ENCODE measurements at places on chromosomes 3 and 15. TPM values are rescaled to one million over a fixed set of nuclear protein-coding genes. Genes with fewer than 3 reads are reported as not detected.

DNA sequence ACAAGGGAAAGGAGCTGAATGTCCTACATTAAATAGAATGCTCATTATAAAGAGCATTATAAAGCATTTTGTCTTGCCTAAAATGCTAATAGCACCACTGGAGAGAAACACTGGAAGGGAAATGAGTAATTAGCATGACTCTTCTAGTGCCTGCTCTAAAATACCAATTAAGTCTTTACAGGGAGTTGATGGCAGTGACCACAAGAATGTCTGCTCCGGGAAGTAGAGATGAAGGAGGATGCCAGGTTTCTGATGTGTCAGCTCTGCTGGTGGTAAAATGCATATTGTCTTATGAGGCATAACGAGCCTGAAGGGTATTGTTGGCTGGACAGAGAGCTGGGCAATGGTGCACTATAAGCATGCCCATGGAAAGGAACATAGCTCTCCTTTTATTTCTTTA, 49.5 kb downstream of the MYLK start:
- no peak for DNase-seq

DNA sequence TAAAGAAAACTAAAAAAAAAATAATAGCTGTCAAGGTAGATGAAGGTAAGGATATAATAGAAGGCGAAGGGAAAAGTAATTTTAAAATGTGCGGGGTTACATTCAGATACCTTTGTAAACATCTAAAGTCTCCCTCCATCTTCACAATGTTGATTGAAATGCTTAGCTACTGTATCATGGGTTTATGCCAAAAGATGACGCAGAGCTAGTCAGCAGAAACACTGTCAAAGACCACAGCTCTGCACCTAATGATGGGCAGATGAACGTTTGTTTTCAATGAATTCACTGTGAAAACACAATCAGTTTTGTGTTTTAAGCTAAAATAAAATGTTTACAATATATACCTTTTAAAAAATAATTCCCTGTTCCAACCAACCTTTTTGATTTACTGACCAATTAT, 61.2 kb downstream of the RFTN1 start:
- no peak for DNase-seq

- DNase-seq = no peak
These were observed 58.3 kb upstream of the SLC6A11 start for GRCh38 chr3:10757821-10758130.

GRCh38 chr3:193702967-193703366, 110.0 kb downstream of the OPA1 start:
- no peak for DNase-seq

DNA sequence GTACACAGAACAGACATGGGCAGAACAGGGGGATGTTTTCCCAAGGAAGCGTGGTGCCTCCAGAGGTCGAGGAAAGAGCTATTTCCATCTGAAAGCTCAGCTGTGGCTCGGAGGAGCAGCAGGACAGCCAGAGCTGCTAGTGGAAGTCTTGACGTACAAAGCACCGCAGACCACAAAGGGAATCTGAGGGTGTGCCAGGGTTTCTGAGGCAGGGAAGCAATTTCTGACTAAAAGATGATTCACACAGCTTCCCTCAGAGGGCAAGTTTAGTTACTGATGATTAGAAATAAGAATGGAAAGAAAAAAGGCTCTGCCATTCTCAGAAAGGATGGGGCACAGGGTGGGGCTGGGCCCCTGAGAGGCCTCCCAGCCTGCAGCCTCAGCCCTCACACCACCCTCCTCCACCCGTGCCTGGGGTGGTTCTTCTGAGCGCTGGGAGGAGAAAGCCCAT, 45.8 kb upstream of the SEC13 start:
- DNase-seq = no peak

DNA sequence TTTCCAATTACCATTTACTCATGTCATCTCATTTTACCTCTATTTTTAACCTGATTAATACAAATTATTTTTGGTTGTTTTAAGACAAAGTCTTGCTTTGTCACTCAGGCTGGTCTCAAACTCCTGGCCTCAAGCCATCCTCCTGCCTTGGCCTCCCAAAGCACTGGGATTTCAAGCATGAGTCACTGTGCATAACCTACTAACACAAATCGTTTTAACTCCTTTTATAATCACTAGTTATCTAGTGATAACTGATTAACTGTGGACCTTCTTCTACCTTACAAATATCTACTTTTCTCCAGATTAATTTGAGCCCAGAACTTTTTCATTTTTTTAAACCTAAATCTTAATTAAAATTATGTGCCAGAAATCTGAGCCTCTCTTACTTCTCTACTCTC, 4.6 kb downstream of the ATP13A3 start:
- no peak for DNase-seq

- no peak for DNase-seq
These were observed 30.9 kb downstream of the PRKCD start for GRCh38 chr3:53191836-53192480.

DNA sequence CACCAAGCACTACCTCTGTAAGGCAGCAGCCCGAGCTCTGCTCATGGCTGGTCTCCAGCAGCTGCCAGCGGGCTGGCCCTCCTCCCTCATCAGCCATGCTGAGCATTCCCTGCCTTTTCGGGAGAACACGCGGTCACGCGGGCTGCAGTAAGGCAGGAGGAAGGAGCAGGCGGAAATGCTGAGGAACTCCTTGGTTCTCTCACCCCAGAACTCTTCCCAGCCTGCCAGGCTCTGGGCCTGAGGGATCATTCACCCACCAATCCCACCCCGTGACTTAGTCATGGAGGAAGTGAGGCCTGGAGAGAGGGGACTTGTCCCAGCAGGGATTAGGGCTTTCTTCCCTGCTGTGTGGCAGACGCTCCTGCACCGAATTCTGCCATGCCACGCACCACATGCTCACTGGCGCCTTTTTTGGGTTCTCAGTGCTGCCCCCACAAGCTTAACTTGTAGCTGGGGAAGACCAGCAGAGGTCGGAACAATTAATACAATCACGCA, 42.9 kb upstream of the RPL32 start:
- peak; percentile 78 for DNase-seq

- DNase-seq = no peak
These were observed 102.9 kb downstream of the SHQ1 start for GRCh38 chr3:72745146-72745999.

GRCh38 chr15:78638658-78639314, 2.2 kb downstream of the CHRNB4 start:
- DNase-seq = peak; percentile 60

Gene ADAMTS17
- total RNA-seq = 6.5 TPM

Gene ADAM10
- 91.8 TPM for total RNA-seq

Gene PRSS50
- total RNA-seq = 0.12 TPM

Gene CCRL2
- 1.4 TPM for total RNA-seq

Data from right cardiac atrium (tissue), 5 donors.